ENCODE measurements at places on chromosomes 1 and 21. TPM values are rescaled to one million over a fixed set of nuclear protein-coding genes. Genes with fewer than 3 reads are reported as not detected.

PGBD5 gene
- total RNA-seq, result not detected

SPRR4 gene
- not detected for total RNA-seq

KRTAP19-3 gene
- not detected for total RNA-seq

SDF4 gene
- 99.3 TPM for total RNA-seq

INTS7 gene
- total RNA-seq, result 25.6 TPM

DCAF6 gene
- 19.9 TPM for total RNA-seq

BACE2 gene
- 1.1 TPM for total RNA-seq

SSR2 gene
- 312 TPM for total RNA-seq

SPATA1 gene
- 3.5 TPM for total RNA-seq

NR5A2 gene
- total RNA-seq, result not detected

SUSD4 gene
- total RNA-seq, result 1.2 TPM

PLEKHA6 gene
- 0.03 TPM for total RNA-seq

WNT9A gene
- total RNA-seq, result 0.12 TPM

PUSL1 gene
- total RNA-seq, result 18.5 TPM

C1QC gene
- total RNA-seq, result not detected

EVI5 gene
- total RNA-seq, result 0.43 TPM

IGSF9 gene
- not detected for total RNA-seq

SEC16B gene
- not detected for total RNA-seq

LRRC71 gene
- not detected for total RNA-seq

C1orf167 gene
- total RNA-seq, result not detected
